Mesendoderm (in vitro differentiated cells): ENCODE measurements at places on chromosomes 3 and 15.

DNA sequence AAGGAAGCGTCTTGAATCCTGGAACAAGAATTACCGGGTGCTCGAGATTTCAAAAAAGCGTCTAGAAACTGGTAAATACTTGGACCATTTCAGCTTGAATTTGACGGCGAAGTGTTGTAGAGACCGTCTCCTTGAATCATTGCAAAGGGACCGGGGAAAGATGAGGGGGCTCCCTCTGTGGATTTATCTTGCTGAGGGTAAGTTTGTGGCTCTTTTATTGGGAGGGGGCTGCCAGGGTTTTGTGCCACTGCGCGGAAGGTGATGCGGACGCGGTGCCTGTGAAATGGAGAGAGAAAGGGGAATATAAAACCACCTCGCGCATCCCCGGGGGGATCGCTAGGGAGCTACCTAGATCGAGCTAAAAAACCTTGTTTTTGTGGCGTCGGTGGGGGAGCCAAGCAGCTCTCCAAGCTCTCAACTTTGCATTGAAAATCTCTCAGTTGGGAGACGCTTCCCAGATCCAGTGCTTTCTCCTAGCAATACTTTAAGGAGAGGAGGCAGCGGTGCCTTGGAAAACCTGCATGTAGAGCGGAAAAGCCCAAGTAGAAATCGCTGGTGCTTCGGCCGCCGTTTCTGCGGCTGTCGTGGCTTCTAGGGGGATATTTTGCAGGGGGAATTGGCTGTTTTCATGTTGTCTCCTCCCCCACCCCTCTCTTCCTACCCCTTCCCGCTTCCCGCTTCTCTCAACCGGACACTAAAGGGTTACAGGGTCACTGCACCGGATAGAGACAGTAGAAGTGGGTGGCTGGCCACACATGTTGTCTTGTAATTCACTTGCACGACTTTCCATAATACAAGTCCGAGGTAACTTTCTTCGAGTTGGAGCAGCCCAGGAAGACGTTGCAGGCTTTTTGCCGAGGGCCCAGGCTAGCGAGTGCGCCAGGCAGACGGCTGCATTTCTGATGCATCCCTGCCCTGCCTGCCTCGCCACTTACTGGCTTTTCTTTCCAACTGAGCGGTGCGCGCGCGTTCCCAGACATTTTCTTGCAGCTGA, 187.6 kb downstream of the NLGN1 start:
- H3K4me3 ChIP-seq = peak overlapping the region; percentile 62
- H3K27ac ChIP-seq = peak overlapping the region; percentile 57
- no peaks in the 10 kb centered on the region for H3K27me3 ChIP-seq
- no peaks in the 10 kb centered on the region for H3K36me3 ChIP-seq
- DNase-seq = peak; percentile 68

- H3K36me3 ChIP-seq = no peaks in the 10 kb centered on the region
- no peaks in the 10 kb centered on the region for H3K27me3 ChIP-seq
- peak; percentile 14 for DNase-seq
- H3K4me3 ChIP-seq = no peak overlapping the region
- H3K4me1 ChIP-seq = no peaks in the 10 kb centered on the region
- no peak overlapping the region for H3K27ac ChIP-seq
Measured at GRCh38 chr3:192303235-192303634, 424.1 kb downstream of the FGF12 start.

GRCh38 chr3:195580744-195581443, 2.8 kb downstream of the APOD start:
- no peak for DNase-seq
- H3K27ac ChIP-seq = no peak overlapping the region
- H3K4me1 ChIP-seq = no peaks in the 10 kb centered on the region
- no peaks in the 10 kb centered on the region for H3K27me3 ChIP-seq
- no peaks in the 10 kb centered on the region for H3K36me3 ChIP-seq

DNA sequence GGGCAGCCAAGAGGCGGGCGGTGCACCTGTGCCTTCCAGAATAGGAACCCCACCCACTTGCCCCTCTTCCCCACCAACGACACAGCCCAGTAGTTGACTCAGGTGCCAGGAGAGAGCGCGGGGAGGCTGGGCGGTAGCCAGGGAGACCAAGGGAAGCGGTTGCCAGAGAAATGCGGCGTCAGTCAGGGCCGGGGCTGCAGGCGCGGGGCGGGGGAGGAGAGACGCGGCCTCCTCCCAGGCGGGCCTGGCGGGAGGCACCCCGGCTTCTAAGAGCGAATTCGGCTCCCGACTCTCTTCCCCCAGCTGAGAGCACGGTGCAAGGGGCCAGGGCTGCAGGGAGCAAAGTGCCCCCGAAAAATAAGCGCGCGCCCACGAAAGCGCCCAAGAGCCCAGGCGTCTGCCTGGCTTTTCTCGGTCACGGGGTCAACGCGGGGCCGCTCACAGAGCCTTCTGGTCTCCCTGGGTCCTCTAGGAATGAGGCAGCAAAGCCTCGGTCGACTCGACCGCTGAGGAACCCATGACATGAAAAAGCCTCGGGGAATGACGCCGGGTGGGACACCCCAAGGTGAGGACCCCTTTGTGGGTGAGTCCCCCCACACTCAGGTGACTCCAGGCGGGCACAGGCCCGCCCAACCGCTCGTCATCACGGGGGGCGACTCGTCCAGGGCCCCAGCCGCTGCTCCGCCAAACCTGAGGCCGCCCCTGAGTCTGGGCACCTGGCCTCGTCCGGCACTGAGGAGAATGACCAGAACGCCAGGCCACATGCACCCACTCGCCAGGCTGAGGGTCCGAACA, 716 bp downstream of the CPEB1 start:
- peaks cover 24% of the 10 kb centered on the region for H3K27me3 ChIP-seq
- no peak overlapping the region for H3K4me3 ChIP-seq
- peak; percentile 44 for DNase-seq
- no peaks in the 10 kb centered on the region for H3K36me3 ChIP-seq

- H3K27me3 ChIP-seq = no peaks in the 10 kb centered on the region
- peaks cover 4% of the 10 kb centered on the region for H3K36me3 ChIP-seq
- H3K27ac ChIP-seq = no peak overlapping the region
- H3K4me1 ChIP-seq = no peaks in the 10 kb centered on the region
- DNase-seq = no peak
Measured at GRCh38 chr3:129467932-129468331, 27.9 kb downstream of the IFT122 start.

DNA sequence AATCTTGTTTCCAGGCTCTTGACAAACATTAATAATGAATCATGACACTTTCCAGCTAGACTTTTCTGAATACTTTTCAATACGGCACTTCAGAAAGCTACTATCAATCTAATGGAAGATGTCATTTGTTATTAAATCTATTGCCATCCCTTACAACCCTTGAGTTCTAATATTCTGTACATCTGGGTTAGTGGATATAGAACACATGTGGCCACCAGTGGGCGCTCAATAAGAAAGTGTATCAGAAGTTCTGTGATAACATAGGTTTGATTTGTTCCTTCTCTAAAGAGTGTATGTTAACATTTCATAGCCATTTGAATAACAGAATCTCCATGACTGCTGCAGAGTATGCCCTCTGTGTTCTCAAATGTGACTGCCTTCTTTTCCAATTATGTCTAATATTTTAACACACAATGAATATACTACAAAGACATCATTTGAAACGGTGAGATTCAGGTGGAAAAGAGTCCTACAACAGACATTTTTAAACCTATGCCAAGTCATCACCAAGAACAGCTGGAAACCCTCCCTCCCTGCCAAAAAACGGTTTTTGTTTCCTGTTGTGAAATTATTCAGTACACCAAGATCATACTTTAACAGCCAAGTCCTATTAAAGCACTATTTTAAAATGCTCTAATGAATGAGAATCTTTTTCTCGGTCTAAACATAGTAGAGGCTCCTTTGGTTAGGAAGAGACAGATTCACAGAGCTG, 22.2 kb downstream of the ALDH1A2 start:
- no peak overlapping the region for H3K4me3 ChIP-seq
- no peak overlapping the region for H3K27ac ChIP-seq
- peak; percentile 17 for DNase-seq
- no peaks in the 10 kb centered on the region for H3K4me1 ChIP-seq
- no peaks in the 10 kb centered on the region for H3K27me3 ChIP-seq

DNA sequence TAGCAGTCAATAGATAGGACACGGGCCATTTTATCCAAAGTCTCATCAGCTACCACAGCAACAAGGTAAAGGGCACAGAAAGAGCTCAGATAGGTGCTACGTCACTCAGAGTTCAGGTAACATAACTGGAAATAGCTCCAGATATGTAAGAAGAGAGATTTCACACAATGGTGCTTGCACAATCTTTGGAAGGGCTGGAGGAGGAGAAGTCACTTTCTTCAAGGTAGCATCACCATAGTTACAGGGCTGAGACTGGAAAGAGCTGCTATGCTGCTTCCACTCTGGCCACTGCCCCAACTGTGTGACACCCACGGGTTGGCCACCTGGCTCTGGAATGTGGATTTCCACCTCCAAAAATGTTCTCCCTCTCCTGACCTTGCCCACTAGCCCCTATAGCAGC, 448.8 kb upstream of the THBS1 start:
- no peak overlapping the region for H3K27ac ChIP-seq
- no peaks in the 10 kb centered on the region for H3K4me1 ChIP-seq
- no peak overlapping the region for H3K4me3 ChIP-seq
- H3K27me3 ChIP-seq = no peaks in the 10 kb centered on the region

DNA sequence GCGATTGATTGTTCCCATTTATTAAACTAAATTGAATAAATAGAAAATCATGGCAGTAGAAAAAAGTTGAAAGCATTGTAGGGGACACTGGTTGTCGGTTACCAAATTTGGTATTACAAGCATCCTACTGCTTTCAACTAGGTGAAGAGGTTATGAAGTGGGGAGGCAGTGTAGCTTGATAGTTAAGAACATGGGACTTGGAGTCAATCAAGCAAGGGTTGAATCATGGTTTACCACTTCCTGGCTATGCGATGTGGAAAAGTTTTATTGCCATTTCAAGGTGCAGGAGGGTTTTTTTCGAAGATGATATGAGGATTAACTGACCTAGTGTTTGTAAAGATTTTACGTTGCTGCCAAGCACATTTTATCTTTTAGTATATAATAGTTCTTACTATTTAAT, 318.2 kb upstream of the KCNH8 start:
- no peak for DNase-seq
- H3K27ac ChIP-seq = no peak overlapping the region
- H3K27me3 ChIP-seq = no peaks in the 10 kb centered on the region
- H3K4me3 ChIP-seq = no peak overlapping the region
- H3K4me1 ChIP-seq = no peaks in the 10 kb centered on the region

DNA sequence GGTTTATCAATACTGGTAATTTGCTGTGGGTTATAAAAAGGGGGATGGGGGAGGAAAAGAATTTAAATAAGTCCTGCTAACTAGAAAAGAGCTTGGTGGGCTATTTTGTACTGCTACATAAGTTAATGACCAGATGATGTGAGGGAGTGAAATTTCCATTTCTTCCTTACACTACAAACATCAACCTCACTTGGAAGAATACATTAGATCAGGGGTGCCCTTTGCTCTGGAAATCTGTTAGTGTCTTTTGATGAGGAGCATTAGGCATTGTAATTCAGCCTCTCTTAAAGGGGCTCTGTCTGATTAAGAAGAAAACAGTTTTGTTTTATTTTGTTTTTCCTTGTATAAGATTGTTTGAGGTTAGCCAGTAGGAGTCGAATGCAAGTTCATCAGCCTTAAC, 576.4 kb upstream of the TBL1XR1 start:
- DNase-seq = no peak
- H3K27me3 ChIP-seq = no peaks in the 10 kb centered on the region
- no peaks in the 10 kb centered on the region for H3K36me3 ChIP-seq
- H3K4me1 ChIP-seq = no peaks in the 10 kb centered on the region

DNA sequence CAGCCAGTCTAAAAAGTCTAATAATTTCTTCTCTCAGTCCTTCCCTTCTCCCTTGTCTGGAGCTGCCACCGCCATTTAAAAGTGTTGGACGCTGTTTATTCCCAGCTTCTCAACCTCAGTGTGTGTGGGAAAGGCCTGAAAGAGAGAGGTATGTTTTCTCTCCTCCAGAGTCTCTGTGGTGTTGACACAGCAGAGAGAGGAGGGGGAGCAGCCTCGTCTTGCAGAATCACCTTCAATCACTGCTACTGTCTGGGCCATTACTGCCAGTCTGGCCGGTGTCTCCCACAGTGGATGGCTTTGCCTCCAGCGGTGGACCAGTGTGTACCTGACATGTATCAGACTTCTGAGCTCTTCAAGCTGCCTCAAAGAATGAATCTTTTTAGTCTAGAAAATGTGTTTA, 101.4 kb upstream of the TRIM42 start:
- DNase-seq = no peak
- no peaks in the 10 kb centered on the region for H3K27me3 ChIP-seq
- no peak overlapping the region for H3K27ac ChIP-seq
- no peak overlapping the region for H3K4me3 ChIP-seq
- no peaks in the 10 kb centered on the region for H3K4me1 ChIP-seq

DNA sequence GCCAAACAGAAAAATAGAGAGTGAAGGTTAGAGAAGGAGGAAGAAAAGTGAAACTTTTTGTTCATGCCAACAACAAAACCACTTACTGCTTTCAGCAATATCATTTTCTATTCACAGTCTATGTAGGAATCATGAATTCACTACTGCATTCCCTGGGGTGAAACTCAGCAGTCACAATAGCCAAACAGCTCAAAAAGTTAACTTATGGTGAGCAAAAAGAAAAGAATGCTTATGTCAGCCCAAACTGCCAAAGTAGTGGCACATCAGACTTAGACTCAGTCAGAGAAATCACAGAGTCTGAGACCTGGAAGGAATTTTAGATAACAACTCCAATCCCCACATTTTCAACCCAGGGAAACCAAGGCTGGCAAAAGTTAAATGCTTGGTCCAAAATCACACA, 238.7 kb upstream of the TMCO5A start:
- DNase-seq = no peak
- no peak overlapping the region for H3K27ac ChIP-seq
- no peaks in the 10 kb centered on the region for H3K27me3 ChIP-seq

DNA sequence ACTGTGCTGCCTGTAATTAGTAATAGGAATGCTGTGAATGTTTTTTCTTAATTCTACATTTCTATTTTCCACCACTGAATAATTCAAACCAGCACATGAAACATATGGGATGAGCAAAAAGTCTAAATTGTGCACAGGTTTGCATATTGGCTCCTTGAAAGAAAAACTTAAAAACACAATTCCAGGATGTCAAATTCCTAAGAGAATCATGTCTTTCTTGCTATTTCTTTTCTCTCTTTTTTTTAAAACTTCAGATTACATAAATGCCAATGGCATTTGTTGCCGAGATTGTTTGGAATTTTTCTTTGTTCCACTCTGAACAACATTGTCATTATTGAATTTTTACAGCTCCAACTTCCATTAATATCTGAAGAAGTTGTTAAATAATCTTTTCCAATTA, 60.8 kb downstream of the VGLL3 start:
- no peaks in the 10 kb centered on the region for H3K4me1 ChIP-seq
- no peaks in the 10 kb centered on the region for H3K36me3 ChIP-seq
- H3K27ac ChIP-seq = no peak overlapping the region
- H3K4me3 ChIP-seq = no peak overlapping the region

DNA sequence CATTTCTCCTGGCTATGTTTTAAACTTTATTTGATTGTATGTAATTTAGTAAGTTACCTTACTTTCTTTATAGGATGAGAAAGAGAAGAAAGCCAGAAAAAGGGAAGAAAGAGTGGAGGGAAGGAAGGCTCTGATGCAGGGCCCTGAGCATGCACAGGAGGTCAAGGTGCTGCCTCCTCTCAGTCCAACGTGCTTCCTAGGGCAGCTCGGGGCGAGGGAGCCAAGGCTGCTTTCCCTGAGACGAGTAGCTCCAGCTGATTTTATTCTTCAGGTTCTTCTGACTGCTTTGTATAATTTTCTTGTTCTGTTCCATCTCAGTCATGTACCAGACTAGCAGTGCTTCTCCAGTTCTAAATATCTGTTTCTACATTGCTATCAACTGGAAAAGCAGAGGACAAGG, 3.4 kb downstream of the CORO2B start:
- H3K36me3 ChIP-seq = no peaks in the 10 kb centered on the region
- H3K4me1 ChIP-seq = peaks cover 1% of the 10 kb centered on the region
- no peaks in the 10 kb centered on the region for H3K27me3 ChIP-seq
- DNase-seq = no peak
- H3K4me3 ChIP-seq = no peak overlapping the region
- no peak overlapping the region for H3K27ac ChIP-seq
